ENCODE measurements at places on chromosomes 13 and 19.
A peak's percentile ranks its signal among the peaks of the same experiment; 100 is the strongest.

- no peaks in the 10 kb centered on the region for H3K27me3 ChIP-seq
- no peaks in the 10 kb centered on the region for H3K36me3 ChIP-seq
- no peaks in the 10 kb centered on the region for H3K4me1 ChIP-seq
- no peak for DNase-seq
- H3K4me3 ChIP-seq: no peak overlapping the region
Observed at GRCh38 chr13:74774264-74774663, 640.1 kb upstream of the KLF12 start.

DNA sequence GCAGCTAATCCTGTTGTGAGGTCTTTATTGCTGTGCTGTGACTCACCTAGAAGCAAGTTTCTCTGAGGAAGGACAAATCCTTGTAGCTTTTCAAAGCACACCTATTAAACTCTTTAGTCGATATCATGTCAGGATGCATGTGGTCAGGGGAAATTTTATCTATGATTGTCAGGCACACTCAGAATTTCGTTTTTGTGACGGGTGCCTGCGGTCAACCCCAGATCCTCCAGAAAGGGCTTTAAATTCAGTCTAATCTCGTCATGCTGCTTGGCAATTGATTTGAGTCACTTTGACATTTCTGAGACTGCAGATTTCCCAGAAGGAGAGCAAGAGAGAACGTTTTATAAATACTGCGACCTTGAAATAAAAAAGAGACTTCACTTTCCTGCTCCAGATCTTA lies 316.9 kb downstream of the FGF9 start:
- no peak overlapping the region for H3K27ac ChIP-seq

DNA sequence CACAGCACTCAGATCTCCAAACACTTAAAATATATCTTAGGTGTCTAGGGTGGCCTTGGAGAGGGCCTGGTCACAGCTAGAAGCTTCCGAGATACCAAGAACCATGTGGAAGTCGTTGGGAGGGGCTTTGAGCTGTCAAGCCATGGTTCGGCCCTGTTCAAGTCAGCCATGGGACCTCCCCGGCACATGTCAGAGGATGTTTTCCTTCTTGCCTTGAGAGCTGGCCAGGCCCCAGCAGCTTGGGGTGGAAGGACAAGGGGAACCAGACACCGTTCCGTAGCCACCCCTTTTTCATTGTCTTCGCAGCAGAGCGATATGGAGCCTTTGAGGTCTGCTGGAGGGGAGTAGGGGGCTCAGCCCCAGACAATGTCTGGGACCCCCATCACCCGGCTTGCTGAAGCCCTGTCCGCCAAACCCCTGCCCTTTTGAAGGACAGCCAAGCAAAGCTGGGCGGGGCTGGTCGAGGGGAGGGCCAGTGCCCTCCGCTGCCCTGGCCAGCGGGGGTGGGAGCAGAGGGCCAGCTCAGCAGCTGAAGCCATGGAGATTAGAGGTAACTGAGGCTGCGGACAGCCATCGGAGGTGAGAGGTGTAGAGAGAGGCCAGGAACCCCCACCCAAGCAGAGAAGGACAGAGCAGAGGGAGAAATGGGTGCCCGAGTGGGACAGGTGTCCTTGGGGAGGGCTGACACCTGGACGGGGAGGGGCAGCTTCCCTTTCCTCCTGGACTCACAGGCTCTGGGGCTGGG lies 435 bp downstream of the KLK11 start:
- H3K4me1 ChIP-seq: no peaks in the 10 kb centered on the region
- H3K27me3 ChIP-seq: peaks cover 29% of the 10 kb centered on the region
- H3K36me3 ChIP-seq: no peaks in the 10 kb centered on the region
- no peak overlapping the region for H3K27ac ChIP-seq
- no peak for DNase-seq

- H3K27me3 ChIP-seq: no peaks in the 10 kb centered on the region
- no peak for DNase-seq
- H3K4me1 ChIP-seq: no peaks in the 10 kb centered on the region
- H3K36me3 ChIP-seq: no peaks in the 10 kb centered on the region
- H3K4me3 ChIP-seq: no peak overlapping the region
Observed at GRCh38 chr13:31236211-31236786, 36.5 kb downstream of the B3GLCT start.

- H3K36me3 ChIP-seq: no peaks in the 10 kb centered on the region
- H3K27me3 ChIP-seq: no peaks in the 10 kb centered on the region
- H3K4me3 ChIP-seq: no peak overlapping the region
- no peaks in the 10 kb centered on the region for H3K4me1 ChIP-seq
Observed at GRCh38 chr13:65841156-65841555, 1389.0 kb downstream of the PCDH9 start.

DNA sequence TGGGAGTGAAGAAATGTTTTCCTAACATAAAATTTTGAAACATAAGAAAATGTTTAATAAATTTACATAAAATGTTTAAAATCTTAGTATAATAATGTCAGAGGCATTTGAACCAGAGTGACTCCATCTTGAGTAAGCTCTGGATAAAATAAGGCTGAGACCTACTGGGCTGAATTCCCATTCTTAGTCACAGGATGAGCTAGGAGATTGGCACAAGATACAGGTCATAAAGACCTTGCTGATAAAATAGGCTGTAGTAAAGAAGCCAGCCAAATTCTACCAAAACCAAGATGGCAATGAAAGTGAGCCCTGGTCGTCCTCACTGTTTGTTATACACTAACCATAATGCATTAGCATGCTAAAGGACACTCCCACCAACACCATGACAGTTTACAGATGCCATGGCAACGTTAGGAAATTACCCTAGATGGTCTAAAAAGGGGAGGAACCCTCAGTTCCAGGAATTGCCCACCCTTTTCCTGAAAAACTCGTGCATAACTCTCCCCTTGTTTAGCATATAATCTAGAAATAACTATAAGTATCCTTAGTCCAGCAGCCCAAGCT lies 1184.0 kb downstream of the UQCRFS1 start:
- H3K27me3 ChIP-seq: no peaks in the 10 kb centered on the region
- no peak overlapping the region for H3K27ac ChIP-seq
- no peaks in the 10 kb centered on the region for H3K4me1 ChIP-seq
- H3K36me3 ChIP-seq: no peaks in the 10 kb centered on the region

DNA sequence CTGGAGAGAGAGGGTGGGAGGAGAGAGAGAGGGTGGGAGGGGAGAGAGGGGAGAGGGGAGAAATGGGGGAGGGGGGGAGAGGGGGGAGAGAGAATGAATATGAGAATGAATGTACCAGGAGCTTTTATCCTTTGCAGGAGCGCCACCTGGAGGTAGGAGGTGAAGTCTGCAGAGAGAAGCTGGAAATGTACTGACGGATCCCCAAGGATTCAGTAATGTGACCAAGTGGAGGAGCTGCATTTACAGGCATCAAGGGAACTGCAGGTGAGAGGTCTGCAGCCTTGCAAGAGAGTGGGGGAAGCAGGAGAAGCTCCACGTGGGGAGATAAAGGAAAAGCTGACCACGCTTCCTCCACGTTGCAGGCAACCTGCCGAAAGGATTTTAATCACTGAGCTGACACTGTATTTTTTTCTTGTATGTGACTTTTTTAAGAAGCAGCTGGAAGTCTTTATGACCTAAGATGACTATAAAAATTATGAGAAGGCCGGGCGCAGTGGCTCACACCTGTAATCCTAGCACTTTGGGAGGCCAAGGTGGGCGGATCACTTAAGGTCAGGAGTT lies 33.7 kb downstream of the VSTM1 start:
- peaks cover 2% of the 10 kb centered on the region for H3K27me3 ChIP-seq
- no peak overlapping the region for H3K27ac ChIP-seq
- peaks cover 2% of the 10 kb centered on the region for H3K4me1 ChIP-seq
- peak; percentile 45 for DNase-seq
- H3K36me3 ChIP-seq: no peaks in the 10 kb centered on the region
- no peak overlapping the region for H3K4me3 ChIP-seq

GRCh38 chr19:10420444-10421239 lies at the start of gene PDE4A:
Gene PDE4A (plus strand): TSS chr19:10420538. CDS start chr19:10420765, 227 bp downstream.
- peaks cover 84% of the 10 kb centered on the region for H3K4me1 ChIP-seq
- peak within 1 kb of the TSS; percentile 13 for H3K4me3 ChIP-seq
- peaks cover 82% of the 10 kb centered on the region for H3K27me3 ChIP-seq
- DNase-seq: no peak
- no peak within 1 kb of the TSS for H3K27ac ChIP-seq

GRCh38 chr19:2129892-2130770 lies 21.2 kb downstream of the AP3D1 start:
- H3K27me3 ChIP-seq: no peaks in the 10 kb centered on the region
- H3K4me1 ChIP-seq: no peaks in the 10 kb centered on the region
- DNase-seq: no peak
- H3K27ac ChIP-seq: no peak overlapping the region
- H3K4me3 ChIP-seq: no peak overlapping the region

- H3K27ac ChIP-seq: no peak overlapping the region
- no peaks in the 10 kb centered on the region for H3K36me3 ChIP-seq
- no peaks in the 10 kb centered on the region for H3K4me1 ChIP-seq
Observed at GRCh38 chr13:77579959-77580358, 44.5 kb downstream of the SCEL start.

DNA sequence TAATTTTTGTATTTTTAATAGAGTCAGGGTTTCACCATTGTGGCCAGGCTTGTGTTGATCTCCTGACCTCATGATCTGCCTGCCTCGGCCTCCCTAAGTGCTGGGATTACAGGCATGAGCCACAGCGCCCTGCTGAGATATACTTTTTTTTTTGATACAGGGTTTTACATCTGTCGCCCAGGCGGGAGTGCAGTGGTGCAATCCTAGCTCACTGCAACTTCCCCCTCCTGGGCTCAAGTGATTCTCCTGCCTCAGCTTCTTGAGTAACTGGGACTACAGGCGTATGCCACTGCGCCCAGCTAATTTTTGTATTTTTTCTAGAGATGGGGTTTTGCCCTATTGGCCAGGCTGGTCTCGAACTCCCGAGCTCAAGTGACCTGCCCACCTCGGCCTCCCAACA lies 2.0 kb downstream of the COLGALT1 start:
- no peaks in the 10 kb centered on the region for H3K27me3 ChIP-seq
- no peak overlapping the region for H3K27ac ChIP-seq
- peaks cover 28% of the 10 kb centered on the region for H3K36me3 ChIP-seq
- H3K4me3 ChIP-seq: no peak overlapping the region
- peaks cover 24% of the 10 kb centered on the region for H3K4me1 ChIP-seq

Data from CD4-positive, alpha-beta T cell (primary cell).